Activated naive CD8-positive, alpha-beta T cell treated with anti-CD3 and anti-CD28 coated beads, Interleukin-2, amount 50 U/mL, for 24 hours (primary cell): ENCODE measurements at places on chromosomes 3 and 15.

DNA sequence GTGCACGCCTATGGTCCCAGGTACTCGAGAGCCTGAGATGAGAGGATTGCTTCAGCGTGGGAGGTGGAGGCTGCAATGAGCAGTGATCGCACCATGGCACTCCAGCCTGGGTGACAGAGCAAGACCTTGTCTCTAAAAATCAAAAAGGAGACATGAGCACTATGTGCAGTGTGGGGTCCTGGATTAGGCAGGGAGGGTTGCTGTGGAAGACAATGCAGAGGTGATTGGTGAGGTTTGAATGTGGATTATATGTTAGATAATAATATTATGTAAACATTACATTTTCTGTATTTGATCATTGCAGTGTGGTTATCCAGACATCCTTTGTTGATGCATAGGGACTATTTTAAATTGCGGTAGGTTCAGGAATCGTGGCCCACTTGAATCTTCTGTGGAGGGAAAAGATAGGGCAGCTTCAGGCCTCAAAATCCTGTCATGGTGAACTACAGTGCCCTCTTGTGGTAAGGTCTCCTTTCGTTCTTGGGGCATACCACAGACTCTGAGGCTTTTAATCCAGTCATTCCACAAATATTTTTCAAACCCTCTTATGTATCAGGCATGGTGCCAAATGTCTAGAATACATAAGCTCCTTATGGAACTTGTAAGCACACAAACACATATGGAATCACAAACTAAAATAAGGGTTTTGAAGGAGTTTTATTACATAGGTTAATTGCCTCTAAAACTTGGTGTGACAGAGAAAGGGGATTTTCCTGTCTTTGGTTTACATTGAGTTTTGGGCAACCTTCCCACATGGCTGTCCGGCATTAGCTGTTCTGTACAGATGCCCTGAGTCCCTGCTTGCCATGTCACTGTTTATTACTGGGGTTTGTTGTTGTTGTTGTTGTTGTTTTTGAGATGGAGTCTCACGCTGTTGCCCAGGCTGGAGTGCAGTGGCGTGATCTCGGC lies 37.7 kb downstream of the GPD1L start:
- DNase-seq, result peak; percentile 38

- DNase-seq, result no peak
Observed at GRCh38 chr3:119794971-119795612, 13.2 kb downstream of the NR1I2 start.

DNA sequence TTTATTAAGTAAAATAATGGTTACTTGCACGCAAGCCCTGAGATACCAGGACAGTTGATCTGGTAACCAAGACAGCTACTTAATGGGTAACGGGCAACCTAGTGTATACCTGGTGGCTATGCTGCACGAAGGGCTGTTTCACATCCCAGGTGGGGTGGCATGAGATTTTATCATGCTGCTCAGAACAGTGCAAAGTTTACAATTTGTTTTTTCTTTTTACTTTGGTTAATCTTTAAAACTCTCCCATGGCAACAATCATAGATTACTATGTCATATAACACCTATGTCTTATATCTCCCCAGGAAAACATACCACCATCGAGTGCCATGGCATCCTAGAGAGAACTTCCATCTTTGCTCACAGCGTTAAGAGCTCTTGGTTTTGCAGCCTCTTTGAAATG lies 32.2 kb upstream of the SLC28A1 start:
- no peak for DNase-seq

- DNase-seq, result no peak
Observed at GRCh38 chr3:87867001-87867400, 191.8 kb downstream of the CGGBP1 start.

DNA sequence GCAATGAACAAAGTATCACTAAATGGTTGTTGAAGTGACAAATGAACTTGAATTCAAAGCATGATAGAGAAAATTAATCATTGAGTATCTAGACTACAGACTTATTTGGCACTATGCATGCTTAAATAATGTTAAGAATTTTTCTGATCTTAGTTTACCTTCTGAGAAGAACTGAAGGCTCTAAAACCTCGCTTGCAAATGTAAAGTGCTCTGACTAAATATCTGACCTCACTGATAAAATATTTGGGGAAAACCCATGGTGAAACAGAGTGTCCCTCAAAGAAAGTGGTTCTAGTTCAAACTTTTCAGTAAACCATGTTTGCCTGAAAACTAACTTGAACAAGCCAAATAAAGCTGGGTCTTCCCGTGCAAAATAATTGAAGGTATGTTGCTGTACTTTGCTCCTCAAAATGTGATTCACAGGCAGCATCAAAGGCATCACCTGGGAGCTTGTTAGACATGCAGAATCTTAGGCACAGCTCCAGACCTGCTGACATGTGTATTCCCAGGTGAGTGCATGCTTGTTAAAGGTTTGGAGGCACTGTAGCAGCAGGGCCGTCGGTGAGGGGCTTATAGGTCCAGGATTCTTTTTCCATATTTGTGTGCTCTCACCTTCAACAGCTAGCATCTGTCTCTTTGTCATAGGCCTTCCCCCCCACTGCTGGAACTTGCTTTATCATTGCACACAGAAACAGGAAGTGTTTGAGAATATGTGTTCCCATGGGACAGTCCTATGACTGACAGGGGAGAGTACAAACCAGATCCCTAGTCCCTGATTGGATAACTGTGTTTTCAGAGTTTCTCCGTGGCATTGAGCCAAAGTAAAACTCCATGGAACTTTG lies 524.2 kb upstream of the LMCD1 start:
- no peak for DNase-seq

DNA sequence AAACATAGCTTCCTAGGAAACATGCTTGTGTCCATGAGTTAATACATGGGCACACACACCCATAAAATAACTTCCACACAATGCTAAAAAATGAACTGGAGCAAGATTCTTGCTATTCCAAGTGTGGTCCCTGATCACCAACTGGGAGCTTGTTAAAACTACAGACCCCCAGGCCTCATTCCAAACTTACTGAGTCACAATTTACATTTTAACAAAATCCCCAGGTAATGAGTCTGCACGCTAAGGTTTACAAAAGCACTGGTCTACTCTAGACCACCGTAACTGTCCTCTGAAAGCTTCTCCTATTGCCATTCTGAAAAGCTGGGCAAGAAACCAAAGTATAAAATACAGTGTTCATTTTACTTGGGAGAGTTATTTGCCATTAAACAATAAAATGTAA lies 45.4 kb downstream of the IGF2BP2 start:
- DNase-seq, result no peak

DNA sequence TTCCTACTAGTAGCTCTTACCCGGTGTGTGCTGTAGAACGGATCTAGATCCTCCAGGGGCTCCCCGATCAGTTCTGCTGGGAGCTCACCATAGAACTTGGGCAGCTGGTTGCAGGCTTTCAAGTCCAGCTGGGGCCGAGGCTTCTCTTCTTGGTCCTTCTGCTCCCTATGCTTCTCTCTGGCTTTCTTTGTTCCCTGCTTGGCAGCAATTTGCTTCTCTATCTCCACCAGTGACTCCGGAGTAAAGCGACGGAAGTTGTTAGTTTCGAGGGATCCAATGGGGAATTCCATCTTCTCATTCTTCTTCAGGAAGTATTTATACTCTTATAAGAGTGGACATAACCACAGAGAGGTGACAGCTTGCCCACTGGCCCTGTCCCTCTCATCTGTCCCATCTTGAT lies 22.3 kb downstream of the SCN10A start:
- DNase-seq, result no peak

DNA sequence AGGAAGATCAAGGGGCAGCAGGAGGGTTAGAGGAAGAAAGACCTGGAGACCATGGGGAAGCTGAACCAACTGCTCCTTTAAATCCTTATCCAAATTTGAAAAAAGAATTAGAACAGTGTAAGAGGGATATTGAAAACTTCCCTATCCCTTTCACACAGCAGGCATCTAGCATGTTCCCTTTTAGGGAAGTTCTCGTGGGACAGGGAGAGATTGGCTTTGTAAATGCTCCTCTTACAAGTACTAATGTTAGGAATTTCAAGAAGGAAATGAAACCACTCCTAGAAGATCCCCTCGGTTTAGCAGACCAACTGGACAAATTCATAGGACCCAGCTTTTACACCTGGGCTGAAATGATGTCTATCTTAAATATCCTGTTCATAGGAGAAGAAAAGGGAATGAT lies 41.5 kb downstream of the PPCDC start:
- no peak for DNase-seq

DNA sequence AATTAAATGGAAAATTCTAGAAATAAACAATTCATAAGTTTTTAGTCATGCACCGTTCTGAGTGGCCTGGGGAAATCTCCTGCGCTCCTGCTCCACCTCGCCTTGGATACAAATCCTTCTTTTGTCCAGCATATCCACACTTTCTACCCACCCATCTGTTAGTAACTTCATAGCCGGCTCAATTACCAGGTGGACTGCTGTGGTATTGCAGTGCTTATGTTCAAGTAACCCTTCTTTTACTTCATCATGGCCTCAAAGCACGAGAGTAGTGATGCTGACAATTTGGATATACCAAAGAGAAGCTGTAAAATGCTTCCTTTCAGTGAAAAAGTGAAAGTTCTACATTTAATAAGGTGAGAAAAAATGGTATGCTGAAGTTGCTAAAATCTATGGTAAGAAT lies 142.3 kb upstream of the CHL1 start:
- no peak for DNase-seq

DNA sequence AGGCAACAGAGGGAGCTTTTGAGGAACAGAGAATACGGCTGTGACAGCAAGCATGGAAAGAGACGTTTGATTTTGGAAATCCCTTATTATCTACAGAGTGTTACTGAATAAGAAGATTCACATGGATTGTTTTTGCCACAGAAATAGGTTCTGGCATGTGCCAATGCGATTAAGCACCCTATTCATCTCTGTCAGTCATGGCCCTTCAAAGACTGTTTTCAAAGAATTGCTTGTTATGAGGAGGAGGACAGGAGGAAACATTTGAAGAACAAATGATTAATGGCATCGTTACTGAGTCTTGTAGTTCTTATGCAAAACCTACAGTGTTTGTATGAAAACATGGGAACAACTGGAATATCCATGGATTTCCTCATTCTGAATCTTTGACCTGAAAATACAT lies 86.2 kb downstream of the EPHA6 start:
- no peak for DNase-seq
